Smooth muscle cell of the umbilical artery (primary cell): ENCODE measurements at places on chromosomes 3 and 15. TPM values are rescaled to one million over a fixed set of nuclear protein-coding genes. Genes with fewer than 3 reads are reported as not detected.

Gene CLDN18
- total RNA-seq, result not detected in 2 replicates

Gene LNP1
- total RNA-seq, result 3.3 and 3.9 TPM in 2 replicates

Gene ZPLD1
- total RNA-seq, result 0.42 and 0.59 TPM in 2 replicates

Gene RTP1
- total RNA-seq, result not detected in 2 replicates

Gene MUC13
- not detected in 2 replicates for total RNA-seq

Gene HGD
- 2.1 and 3.0 TPM in 2 replicates for total RNA-seq

Gene ADAMTS9
- 5.3 and 6.5 TPM in 2 replicates for total RNA-seq

Gene HCN4
- total RNA-seq, result not detected in 2 replicates

Gene ZNF654
- total RNA-seq, result 29.7 and 30.7 TPM in 2 replicates

Gene SLC22A14
- total RNA-seq, result 0.59 and 1.2 TPM in 2 replicates

Gene PRSS50
- not detected in 2 replicates for total RNA-seq

Gene CYP1A2
- total RNA-seq, result not detected in 2 replicates

Gene PLIN1
- 0.18 and 0.30 TPM in 2 replicates for total RNA-seq
